ENCODE measurements at places on chromosomes 2 and 18.
A peak's percentile ranks its signal among the peaks of the same experiment; 100 is the strongest.

- DNase-seq, result no peak
These were observed 122.3 kb upstream of the SIX2 start for GRCh38 chr2:45131587-45131986.

- DNase-seq, result no peak
These were observed 73.3 kb upstream of the YPEL5 start for GRCh38 chr2:30073523-30073922.

DNA sequence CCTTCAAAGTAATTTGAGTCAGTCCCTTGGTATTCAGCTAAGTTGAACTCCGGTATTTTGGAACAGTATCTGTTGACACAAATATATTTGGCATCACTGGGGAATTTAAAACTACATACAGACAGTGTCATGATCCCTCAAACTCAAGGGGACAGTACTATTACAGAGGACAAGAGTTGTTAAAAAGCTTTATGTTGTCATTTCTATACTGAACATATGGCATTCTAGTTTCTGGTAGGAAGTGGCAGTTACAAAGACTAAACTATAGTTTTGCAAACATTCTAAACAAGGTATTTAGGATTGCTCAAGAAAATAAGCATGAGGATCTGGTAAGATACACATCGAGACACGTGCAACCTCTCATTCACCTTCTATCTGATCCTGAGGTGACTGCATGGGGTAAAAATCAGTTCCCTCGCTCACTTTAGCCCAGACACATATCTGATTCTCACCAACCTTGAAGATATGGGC lies 16.6 kb upstream of the CCNYL1 start:
- DNase-seq, result no peak

- peak; percentile 91 for DNase-seq
These were observed 38.7 kb upstream of the MEX3C start for GRCh38 chr18:51236225-51236624.

DNA sequence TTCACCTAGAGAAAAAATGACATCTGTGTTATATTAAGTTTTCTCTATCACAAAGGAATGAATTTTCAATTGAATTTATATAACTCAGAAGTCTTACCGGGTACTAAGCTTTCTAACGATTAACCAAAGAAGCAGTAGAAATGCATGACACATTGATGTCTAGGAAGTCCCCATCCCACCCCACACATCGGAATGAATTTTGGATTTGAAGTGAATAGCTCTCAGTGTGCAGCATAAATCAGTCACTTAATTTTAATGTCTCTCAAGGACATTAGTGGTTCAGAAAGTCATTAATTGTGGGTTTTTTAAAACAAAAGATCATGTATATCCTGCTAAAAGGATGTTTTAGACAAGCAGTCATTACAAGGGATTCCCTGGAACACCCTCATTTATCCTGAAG lies 141.4 kb upstream of the PIEZO2 start:
- DNase-seq, result no peak

DNA sequence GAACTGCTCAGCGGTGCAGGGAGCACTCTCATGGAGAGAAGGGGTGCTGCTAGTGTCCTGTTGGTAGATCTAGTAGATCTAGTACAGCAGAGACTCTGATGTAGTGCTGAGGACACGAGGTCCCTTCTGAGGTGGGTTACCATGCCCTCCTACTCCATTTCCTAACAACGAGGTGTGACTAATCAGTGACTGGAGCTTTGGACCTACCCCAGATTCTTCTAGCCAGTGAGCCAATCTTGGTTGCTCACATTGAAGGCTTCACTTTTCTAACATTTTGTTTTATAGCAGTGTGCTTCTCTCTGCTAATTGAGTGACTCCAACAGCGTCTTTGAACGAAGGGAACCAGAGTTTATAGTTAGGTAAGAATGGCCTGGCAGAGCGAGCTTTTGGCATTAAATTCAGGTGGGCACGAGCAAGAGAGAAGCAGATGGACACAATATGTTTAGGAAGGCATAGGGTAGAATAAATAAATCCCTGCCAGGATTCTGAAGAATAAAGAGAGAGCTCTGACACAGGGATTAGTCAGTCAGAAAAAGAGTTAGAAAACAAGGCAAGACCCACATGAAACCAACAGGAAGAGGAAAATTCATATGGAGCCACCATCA lies 306.0 kb upstream of the RAB12 start:
- no peak for DNase-seq

DNA sequence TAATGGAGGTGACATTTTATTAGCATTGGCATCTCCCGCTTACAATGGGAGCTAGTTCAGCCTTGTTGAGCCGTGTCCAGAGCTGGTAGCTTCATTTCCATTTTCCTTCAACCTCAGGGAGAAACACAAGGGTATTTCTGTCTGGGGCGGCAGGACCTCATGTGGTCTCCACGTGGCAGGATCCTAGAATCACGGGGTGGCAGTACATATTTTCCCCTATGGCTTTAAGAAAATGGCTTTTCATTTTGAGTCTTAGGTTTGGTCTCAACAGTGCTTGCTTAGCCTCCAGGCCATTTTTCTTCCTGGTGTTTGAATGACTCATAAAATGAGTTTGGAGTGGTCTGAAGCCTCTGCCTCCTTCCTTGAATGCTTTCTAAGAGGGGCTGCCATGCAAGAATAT lies 20.3 kb downstream of the CABLES1 start:
- DNase-seq, result no peak

GRCh38 chr2:136798766-136799165 lies 33.4 kb downstream of the THSD7B start:
- DNase-seq, result no peak

- no peak for DNase-seq
These were observed 963 bp upstream of the MRPL44 start for GRCh38 chr2:223956300-223956699.

GRCh38 chr2:113076954-113077669 lies 9.3 kb downstream of the IL1F10 start:
- DNase-seq, result no peak

DNA sequence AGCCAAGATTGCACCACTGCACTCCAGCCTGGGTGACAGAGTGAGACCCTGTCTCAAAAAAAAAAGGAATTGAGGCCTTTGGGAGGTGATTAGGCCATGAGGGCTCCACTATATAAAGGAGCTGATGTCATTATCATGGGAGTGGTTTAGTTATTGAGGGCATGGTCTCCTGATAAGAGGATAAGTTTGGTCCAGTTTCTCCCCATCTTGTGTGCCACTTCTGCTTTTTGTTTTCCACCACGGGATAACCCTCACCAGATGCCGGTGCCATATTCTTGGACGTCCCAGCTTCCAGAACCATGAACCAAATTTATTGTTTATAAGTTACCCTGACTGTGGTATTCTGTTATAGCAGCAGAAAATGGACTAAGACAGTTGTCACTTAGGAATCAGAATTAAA lies 125.8 kb downstream of the C1D start:
- no peak for DNase-seq

DNA sequence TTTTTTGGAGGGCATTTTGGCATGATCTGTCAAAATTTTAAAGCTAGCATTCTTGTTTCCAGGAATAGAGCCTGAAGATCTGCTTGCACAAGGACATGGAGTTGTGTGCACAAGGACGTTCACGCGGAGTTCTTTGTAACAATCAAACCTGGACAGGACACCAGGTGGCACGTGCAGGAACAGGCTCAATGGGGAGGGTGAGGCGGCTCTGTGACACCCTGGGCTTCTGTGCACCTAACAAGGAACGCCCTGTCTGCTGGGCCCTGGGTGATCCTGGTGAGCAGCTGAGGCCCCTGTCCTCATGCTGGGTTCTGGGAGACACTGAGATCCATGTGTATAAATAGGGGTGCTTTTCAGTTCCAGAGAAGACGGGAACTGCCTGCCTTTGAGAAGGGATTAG lies 93.1 kb upstream of the PXDN start:
- no peak for DNase-seq

DNA sequence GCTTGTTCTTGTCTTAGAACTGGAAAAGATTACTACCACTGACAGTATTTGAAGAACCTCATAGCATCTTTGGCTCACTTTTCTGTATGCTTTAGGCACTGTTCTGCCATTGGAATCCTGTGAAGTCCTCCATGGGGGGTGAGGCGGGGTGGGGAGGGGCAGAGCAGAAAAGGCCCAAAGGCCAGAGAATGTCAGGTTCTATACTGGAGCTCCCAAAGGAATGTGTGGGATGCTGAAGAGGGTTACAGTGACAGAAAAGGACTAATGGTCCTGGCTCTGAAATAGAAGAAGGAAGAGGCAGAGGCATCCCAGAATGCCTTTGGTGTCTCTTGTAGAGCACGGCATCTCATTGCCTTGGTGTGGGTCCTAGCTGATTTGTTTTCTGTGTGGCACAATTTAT lies 141.9 kb downstream of the HAUS1 start:
- DNase-seq, result no peak

DNA sequence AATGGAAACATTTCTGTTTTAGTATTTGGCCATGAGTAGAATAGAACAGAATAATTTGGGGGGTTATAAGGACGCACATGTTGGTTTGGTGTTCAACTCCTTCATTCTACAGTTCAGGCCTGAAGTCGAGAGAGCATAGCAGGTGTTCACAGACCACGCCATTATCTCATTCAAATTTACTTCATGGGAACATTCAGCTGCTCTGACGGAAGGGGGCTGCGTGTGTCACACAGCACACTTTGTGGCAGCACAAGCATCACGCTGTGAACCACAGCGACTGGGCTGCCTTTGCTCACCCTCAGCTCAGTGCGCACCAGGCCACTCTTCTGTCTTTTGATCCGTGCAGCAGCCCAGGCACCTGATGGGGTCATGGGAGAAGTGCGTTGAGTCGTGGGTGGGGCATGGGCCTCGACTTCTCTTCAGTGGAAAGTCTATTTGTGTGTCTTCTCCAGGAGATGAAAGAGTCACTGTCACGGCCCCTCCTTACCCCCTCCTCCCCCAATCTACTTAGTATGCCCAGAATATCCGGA lies 348.6 kb upstream of the SALL3 start:
- DNase-seq, result no peak

DNA sequence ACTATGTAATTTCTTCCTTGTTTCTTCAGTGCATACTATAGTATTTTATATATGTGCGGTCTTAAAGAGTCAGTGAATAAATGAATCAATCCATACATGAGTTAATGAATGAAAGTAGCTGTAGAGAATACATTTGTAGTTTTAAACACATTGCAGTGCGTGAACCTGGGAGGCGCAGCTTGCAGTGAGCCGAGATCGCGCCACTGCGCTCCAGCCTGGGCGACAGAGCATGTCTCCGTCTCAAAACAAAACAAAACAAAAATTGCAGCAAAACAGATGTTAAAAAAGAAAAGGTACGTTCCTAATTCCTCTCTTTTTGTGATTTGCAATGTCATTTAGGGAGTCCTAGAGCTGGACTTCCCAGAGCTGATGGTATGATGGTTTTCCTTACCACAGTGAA lies 1144.8 kb upstream of the FANCL start:
- no peak for DNase-seq

- no peak for DNase-seq
These were observed 103.0 kb downstream of the UXS1 start for GRCh38 chr2:106090916-106091618.

DNA sequence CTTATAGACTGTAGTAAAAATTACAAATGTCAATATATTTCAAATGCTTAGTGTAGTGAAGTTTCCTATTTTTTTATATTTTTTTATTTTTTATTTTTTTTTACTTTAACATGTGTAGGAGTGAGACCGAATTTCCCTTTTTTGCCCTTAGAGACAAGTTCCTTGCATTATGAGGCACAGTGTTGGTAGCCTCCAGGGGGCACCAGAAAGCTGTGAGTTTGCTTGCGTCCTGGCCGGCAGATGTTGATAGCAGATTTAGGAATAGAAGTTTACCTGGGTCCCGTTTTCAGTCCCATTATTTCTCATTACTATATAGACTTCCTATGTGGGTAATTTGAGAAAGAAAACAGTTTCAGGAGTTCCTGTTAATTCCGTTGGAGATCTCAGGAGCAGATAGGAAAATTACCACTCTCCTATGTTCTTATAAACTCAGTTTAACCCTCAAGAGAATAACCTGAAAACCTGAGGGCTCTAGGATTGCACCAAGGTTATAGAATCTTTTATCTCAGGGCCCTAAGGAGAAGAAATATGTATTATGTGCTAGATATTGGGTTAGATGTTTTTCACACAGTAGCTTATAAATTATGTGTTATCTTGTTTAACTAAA lies 157.5 kb upstream of the SESTD1 start:
- peak; percentile 39 for DNase-seq

DNA sequence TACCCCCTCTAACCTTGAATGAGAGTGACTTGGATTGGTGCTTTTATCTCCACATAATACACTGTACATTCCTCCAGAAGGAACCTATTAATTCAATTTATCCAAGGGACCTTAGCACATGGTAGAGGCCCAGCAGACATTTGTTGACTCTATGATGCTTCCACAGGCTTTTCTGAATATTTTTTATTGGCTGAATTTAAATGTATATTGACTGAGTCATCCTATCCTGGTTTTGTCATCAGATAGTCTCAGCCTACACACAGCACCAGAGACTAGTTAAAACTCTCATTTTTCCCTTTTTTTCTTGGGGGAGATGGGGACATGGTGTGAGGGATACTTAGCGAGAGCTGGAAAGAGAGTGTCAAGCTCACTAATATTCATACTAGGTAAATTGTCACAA lies 101.6 kb downstream of the LRRC30 start:
- no peak for DNase-seq

GRCh38 chr2:234661175-234661574 lies 164.3 kb upstream of the ARL4C start:
- no peak for DNase-seq

GRCh38 chr2:66575625-66576310 lies 140.8 kb downstream of the MEIS1 start:
- no peak for DNase-seq

- DNase-seq, result no peak
These were observed 73.5 kb downstream of the VAPA start for GRCh38 chr18:9987345-9987744.

- DNase-seq, result no peak
These were observed 185.4 kb downstream of the SNTG2 start for GRCh38 chr2:1136067-1136466.

DNA sequence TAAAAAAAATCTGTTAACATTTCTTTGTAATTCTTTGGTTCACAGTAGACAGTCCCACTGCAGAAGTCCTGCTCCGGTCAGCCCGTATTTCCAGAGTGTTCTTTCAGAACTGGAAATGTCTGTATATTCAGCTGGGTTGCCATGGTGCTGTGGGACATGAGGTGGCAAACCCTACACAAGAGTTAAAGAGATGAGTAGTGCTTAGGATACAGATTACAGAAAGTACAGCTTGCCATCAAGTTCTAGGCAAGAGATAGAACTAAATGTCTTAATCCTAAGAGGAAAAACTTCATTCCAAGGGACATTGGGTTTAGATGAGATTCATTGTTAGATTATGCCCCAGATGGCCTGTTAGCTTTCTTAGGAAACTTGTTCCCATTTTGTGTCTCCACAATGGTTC lies 60.1 kb downstream of the FMNL2 start:
- no peak for DNase-seq

- no peak for DNase-seq
These were observed 107.7 kb upstream of the MEIS1 start for GRCh38 chr2:66327066-66327740.

- DNase-seq, result no peak
These were observed 41.2 kb upstream of the KLF11 start for GRCh38 chr2:10002109-10002508.

DNA sequence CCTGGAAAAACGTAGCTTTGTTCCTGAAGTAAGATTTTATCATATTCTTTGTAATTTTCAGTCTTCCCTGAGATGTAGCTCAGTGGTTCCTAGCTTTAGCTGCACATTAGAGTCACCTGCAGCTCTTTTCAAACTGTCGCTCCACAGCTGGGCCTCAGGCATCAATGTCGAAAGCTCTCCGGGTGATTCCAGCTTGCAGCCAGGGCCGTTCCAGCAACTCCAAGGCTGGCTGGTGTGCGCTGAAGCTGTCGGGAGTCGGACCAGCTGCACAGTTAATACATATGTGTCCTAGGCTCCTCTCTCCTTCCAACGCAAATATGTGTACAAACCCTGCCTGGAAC lies 609 bp upstream of the ZNF2 start:
- no peak for DNase-seq

GRCh38 chr18:3040173-3040572 lies 27.2 kb upstream of the LPIN2 start:
- DNase-seq, result no peak
